Neural crest cell (in vitro differentiated cells): ENCODE measurements at places on chromosomes 5 and 9. TPM values are rescaled to one million over a fixed set of nuclear protein-coding genes. Genes with fewer than 3 reads are reported as not detected.
A peak's percentile ranks its signal among the peaks of the same experiment; 100 is the strongest.

Gene ITGA2
- total RNA-seq = 1.7 and 2.0 TPM in 2 replicates

- peak; percentile 57 for DNase-seq
Measured at GRCh38 chr9:33446946-33447798, at the start of gene AQP3. Gene AQP3 (minus strand): TSS chr9:33447593. CDS start chr9:33447530, 63 bp downstream.

GRCh38 chr9:34986540-34987047, 3.0 kb upstream of the DNAJB5 start:
- DNase-seq = peak; percentile 55

- DNase-seq = no peak
Measured at GRCh38 chr5:4258170-4258569, 662.5 kb downstream of the IRX1 start.

Gene LCN2
- not detected in 2 replicates for total RNA-seq

Gene SHOC1
- total RNA-seq = not detected in 2 replicates

DNA sequence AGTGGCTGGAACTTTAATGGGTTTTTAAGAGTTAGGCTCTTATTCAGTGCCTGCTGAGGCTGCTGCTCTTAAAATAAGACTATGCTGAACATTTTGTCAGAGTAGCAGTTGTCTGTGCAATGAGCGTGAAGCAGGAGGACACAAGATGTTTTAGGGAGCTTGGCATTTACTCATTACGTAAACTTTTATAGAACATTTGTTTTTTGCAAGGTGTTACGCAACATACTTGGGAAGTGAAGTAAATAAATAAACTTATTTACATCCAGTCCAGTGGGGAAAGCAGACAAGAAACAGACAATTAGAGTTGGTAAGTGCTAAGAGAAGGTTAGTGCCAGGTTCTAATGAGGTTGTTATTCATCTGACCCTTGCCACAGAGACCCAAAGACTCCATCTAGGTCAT, 226.0 kb downstream of the HINT1 start:
- no peak for DNase-seq

DNA sequence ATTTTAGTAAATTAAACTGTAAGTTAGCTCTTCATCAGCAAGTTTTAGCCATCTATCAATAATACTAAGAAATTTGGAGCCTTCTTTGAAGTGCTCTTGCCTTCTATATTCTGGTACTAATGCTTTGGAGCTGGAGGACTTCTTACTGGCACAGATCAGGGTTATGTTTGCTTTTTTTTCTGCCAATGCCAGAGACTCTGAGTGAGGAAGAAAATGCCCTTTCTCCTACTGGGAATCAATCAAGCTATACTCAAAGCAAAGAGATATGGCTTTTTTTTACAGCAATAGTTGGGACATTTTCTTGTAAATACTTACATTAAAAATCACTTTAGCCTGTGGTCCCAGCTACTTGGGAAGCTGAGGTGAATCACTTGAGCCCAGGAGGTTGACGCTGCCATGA, 4.3 kb downstream of the HSDL2 start:
- DNase-seq = no peak

- DNase-seq = no peak
Measured at GRCh38 chr5:139482050-139482889, at the start of gene STING1. Gene STING1 (minus strand): TSS chr5:139482758. CDS start chr5:139481704, 1,054 bp downstream.

Gene LVRN
- 0.34 and 0.56 TPM in 2 replicates for total RNA-seq

Gene RASEF
- 0.16 TPM in 1 of 2 replicates, not detected in the other for total RNA-seq

DNA sequence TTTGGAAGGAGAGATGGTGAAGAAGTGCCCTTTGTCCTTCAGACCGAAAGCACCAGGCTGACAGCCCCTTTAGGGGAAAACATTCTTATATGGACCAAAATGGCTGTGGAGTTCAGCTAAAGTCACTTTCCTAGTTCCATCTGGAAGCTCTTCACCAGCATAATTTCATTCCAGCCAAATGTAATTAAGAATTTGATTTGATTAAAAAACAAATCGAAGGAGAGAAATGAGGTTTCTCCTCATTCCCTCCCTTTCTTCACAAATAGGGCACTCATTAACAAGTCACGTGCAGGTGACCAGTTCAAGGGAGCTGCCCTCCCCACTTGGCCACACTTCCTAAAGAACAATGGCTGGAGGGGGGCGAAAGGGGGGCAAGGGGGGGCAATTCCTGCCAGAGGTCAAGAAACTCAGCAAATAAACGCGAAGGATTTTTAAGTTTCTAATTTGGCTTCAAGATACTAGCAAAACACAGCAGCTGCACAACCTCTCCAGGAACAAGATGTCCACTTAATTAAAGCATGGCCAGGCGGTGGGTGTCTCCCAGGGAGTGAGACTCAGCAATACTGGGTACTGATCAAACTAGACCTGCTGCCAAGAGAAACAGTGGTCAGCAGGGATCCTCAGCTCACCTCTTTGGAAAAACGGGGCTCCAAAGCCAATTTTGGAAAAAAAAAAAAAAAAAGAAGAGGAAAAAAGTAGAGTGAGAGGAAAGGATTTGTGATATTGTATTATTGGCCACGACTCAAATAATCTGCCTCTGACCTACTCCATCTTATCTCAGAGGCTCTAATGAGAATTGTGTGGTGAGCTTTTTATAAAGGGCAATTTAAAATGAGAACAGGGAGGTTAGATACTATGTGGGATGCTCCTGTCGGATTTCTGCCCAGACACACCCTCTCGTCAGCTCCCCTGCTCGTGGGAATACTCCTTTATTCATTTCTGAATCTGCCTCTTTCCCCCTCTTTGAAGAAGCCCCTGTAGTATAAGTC, 254.3 kb downstream of the ZSWIM6 start:
- DNase-seq = no peak

Gene TSLP
- total RNA-seq = not detected in 2 replicates

Gene POLE3
- 86.5 and 86.6 TPM in 2 replicates for total RNA-seq

Gene EMB
- 16.9 and 20.5 TPM in 2 replicates for total RNA-seq

GRCh38 chr5:102139029-102139428, 157.1 kb downstream of the SLCO4C1 start:
- DNase-seq = no peak

Gene FOXE1
- 0.09 TPM in 1 of 2 replicates, not detected in the other for total RNA-seq
